ENCODE measurements at places on chromosomes 5 and 9.

DNA sequence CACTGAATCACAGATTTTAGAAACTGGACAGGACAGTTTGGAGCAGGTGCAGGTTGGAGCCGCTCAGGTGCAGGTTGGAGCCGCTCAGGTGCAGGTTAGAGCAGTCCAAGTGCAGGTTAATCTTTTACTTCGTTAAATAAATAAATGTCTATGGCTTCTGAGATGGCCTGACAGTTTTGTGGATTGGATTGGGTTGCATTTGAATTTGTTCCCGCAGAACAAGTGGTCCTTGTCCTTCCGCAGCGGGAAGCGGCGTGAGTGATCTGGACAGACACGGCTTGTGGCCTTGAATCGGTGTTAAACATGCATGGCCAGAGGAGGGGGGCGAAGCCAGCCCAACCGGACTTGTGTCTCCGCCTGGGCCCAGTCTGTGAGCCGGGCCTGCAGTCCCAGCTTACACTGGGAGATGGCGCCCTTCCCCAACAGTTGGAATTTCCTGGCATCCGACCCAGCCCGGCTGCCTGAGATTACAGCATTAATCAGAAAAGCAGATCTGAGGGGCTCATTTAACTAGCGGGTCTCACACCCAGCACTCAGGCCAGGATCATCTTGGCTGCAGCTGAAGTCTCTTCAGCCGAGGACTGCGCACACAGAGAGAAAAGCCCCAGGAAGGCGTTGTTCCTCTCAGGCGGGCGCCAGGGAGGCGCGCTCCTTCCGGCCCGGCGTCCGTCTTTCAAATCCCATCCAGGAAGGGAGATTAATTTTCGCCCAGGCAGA lies 1.5 kb upstream of the OLFM1 start:
- peak; percentile 82 for DNase-seq

DNA sequence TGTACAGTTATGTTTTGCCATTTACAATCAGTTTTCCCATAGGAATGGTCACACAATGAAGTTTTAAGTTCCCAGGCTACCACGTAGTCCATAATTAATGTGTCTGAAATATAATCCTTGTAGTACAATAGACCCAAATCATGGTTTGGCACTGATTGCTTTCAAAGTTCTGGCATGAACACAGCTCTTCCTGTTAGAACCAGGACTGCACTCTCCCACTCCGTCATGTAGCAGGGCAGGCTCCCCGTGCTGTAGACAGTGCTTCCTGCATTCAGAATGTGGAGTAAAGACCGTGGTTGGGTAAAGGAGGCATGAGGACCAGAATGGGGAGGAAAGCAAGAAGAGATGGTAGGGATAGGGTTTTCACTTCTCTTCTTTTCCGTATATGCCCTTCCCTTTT lies 4.0 kb downstream of the SEC61B start:
- no peak for DNase-seq

DNA sequence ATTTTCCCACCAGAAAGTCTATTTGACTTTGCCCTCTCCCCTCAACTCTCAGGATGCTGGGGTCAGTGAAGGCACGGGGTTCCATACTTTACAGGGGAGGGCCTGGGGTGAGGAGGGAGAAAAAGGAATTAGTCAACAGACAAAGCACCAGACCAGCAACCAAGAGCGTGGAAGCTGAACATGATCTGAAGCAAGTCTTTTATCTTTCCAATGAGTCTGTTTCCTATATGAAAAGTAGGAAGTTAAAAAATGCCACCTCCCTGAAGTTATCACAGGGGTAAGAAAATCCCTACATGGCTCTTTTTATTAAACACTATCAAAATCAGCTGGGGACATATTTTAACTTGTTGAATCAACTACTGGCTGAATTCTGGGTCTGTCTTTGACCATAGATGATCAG lies 337.0 kb downstream of the TRPM3 start:
- DNase-seq: no peak

GRCh38 chr5:122665051-122665450 lies 109.8 kb upstream of the SNX2 start:
- DNase-seq: no peak

GRCh38 chr9:37025071-37025822 lies 8.8 kb downstream of the PAX5 start:
- DNase-seq: no peak

DNA sequence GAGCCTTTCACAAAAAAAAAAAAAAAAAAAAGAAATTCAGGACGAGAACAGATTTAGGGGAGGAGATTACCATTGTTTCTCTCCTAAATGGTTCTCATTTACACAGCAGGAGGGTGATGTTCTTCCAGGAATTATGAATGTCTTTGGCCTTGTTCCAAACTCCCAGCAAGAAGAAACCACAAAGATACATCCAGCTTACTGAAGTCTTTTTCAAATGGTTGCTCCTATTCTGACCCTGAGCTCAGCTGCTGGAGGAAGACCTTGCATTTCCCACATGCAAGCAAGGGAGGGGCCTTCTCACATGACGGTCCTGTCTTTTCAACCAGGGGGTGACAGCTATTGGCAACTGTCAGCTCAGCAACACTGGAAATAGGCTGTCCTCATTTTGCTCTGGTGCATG lies 203.0 kb upstream of the VLDLR start:
- DNase-seq: peak; percentile 17

DNA sequence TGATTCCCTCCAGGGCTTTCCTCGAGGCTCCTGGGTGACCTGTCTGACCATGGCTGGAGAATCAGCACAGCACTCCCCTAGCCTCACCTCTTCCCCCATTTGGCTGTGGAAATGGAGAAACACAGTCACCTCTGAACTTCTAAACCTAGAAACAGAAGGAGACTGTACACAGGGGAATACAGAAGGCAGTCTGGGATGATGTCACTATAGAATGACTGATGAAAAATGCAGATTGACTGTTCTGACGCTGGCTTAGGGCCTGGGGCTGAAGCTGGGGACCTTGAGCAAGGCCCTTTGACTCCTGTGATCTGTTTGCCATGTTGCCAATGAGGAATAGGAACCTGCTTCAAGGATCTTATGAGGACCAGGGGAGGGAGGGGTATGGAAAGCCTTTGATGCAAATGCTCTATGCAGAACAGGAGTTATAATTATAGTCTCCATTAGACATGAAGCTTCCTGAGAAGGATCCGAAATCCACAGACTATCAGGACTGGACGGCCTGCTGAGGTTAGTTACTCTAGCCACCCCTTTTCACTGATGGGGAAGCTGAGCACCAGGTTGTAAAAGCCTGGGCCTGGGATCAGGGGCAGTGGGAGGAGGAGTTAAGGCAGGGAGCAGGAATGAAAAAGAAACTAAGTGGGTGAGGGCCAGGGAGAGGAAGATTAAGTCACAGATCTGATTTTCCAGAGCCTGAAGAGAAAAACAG lies 24.4 kb upstream of the ANXA6 start:
- DNase-seq: no peak

Measured in urothelium cell line (cell line).